ENCODE measurements at places on chromosomes 11 and 22.

GRCh38 chr11:555780-556661 is 4.5 kb downstream of the LMNTD2 start:
- DNase-seq = no peak

GRCh38 chr11:35158701-35159510 is 19.9 kb downstream of the CD44 start:
- no peak for DNase-seq

DNA sequence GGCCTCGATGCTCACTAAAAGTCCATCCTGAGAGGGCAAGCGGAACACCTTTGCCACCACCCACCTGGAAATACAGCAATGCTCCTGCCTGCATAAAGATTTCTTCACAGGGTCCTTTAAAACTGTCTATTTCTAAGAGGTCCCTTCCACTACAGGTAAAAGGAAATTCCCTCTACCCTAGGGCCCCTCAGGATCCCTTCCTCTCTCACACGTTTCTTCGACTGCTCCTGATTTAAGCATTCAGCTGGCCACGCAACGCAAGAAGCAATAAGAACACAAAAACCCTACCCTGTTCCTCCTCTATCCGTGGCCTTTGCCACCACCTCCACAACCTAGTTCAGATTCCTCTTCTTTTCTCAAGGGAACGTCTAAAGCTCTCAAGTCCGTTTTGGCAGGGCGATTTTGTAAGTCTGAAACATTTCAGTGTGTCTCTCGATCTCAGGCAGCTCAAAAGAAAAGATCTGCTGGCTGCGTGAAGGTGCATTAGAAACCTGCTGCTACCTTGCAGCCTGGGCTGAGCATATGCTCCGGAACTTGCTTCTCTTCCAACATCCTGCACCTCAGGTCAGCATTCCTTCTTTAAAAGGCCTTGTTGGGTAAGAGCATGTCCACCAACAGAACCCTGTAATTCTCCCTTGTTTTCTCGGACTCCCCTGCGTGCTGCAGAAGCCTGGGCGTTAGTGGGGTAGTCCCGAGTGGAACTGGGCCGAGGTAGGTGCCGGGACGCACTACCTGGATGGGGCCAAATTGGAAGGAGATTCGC is 1.6 kb downstream of the LGR4 start:
- no peak for DNase-seq

DNA sequence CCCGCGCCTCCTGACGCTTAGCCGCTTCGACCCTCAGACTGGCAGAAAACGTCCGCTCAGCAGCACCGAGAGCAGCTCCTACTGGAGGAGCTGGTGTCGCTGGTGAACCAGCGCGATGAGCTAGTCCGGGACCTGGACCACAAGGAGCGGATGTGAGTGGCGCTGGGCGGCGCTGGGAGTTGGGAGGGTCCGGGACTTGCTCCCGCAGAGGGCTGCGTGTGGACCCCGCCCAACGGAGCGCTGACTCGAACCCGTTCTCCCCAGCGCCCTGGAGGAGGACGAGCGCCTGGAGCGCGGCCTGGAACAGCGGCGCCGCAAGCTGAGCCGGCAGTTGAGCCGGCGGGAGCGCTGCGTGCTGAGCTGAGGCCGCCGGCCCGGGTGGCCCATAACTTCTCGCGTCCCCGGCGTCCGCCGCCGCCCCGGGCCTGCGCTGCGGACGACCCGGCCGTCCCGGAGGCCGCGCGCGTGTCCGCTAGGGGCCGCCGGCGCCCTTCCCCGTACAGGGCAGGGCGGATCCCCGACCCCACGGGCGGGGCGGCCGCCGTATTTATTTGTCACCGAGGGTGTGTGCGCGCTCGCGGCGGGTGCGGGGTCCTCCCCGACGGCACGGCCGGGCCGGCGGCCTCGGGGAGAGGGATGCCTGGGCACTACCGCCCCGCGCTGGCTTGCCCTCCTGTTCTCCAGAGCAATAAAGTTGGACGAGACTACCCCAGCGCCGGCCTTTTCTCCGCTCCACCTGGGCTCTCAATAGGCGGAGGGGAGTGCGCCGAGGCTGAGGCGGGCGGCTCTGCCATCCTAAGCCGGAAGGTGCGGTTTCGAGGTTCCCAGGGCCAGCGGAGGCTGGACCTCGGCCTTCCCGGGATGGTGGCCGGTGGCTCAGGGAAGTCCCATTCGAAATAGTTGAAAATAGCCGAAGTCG is 3.4 kb downstream of the KCNK7 start:
- no peak for DNase-seq

- DNase-seq = no peak
These were observed 15.0 kb downstream of the TUB start for GRCh38 chr11:8095806-8096522.

- peak; percentile 39 for DNase-seq
These were observed 55.3 kb downstream of the SHANK2 start for GRCh38 chr11:71197096-71197495.

GRCh38 chr11:1224111-1224490 is 1.2 kb downstream of the MUC5B start:
- DNase-seq = no peak

- no peak for DNase-seq
These were observed 47.0 kb upstream of the CARS1 start for GRCh38 chr11:3104051-3104714.

DNA sequence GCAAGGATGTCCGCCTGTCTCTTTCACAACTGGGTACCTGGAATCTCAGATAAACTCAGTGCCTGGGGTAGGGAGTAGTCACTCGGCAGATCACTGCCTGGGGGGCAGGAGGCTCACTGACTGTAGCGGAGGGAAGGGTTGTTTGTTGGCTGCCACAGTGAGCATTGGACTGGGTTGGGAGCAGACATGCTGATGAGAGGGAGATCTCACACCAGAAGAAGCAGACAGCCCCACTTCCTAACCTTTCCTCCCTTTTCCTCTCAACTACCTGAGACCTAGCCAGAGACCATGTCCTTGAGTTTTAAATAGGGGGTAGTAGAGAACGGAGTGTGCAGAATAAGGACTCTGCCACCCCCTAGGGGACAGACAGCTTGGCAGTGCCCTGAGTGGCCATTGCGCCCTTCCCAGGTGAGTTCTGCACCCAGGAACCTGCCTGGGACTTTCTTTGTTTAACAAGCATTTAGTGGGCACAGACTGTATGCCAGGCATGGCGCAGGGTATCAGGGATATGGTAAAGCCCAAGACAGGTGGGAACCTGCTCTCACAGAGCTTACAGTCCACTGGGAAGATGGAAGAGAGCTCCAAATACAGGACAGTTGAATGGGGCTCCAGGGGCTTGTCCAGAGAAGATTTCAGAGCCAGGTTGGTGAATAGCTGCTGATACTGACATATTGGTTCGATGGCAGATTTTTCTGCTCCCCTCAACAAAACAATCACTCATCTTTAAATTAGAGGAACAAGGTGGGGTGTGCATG is 115.7 kb upstream of the NNMT start:
- DNase-seq = peak; percentile 30

DNA sequence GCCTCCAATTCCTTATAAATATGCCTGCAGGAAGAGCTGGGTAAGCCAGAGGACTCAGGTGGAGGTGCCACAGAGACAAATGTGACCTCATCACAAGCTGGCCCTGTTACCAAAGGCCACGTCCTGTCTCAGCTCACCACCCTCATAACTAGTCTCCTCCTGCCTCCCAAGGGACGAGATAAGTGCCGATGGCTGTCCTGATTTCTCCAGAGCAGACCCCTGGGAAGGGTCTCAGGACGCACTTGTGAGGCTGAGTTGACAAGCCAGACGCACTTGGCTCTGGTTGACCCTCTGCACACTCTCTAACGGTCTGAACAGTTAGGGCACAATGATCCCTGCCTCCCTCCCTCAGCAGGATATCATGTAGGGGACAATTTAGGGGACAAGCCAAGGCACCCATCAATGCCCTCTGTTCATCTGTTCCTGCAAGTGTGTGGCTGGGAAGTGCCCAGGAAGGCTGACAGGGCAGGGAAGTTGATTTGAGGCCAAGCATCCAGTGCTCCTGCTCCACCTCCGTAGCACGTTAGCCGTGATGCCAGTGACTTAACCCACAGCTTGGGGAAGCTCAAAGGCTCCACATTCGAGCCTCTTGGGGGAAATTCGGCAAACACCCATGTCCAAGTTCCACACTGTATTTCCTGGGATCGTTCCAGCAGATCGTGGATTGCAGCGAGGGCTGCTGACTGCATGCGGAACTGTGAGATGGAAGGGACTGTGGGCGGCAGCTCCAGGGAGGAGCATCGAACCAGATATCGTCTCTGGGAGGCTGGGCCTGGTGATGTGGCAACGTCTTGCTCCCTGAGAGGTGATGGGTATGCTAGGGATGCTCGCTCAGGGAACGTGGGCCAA is 2.8 kb downstream of the SMIM38 start:
- no peak for DNase-seq

DNA sequence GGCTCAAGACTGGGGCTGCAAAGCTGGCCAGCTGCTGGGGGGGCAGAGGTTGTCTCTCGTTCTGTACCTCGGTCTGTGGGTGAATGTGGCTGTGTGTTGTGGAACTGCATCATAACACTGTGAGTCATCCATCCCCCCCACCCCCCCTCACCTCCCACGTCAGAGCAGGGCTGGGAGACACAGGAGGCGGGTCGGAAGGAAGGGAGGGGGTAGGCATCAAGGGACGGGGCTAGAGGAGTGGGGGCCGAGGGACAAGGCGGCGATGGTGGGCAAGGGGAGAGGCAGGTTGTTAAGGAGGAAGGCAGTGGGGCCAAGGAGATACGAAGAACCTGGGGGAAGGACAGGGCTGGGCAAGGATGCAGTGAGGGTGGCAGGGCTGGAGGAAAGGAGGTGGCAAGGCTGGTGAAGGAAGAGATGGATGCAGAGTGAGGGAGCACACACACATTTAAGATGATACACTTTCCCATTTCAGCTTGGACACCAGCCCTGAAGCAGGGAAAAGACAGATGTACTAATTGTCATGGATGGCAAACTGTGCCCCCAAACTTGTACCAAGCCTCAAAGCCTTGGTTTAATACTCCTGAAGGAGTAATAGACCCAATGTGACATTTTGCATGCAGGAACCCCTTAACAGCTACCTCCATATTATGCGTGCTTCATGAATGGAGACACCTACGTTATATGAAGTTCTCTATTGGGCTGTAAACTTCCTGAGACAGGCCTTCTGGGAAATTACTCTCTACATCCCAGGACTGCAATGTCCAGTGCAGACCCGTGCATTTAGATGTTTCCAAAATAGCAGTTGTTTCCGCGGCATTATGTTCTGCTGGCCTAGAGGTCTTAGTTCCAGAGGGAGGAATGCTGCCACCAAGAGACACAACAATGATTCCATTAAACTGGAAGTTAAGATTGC is at the start of gene YPEL4:
Gene YPEL4, minus strand, starts transcription at position 87 of the 913 bp plus-strand sequence. CDS start 2,805 bp downstream, outside the sequence.
- DNase-seq = no peak

DNA sequence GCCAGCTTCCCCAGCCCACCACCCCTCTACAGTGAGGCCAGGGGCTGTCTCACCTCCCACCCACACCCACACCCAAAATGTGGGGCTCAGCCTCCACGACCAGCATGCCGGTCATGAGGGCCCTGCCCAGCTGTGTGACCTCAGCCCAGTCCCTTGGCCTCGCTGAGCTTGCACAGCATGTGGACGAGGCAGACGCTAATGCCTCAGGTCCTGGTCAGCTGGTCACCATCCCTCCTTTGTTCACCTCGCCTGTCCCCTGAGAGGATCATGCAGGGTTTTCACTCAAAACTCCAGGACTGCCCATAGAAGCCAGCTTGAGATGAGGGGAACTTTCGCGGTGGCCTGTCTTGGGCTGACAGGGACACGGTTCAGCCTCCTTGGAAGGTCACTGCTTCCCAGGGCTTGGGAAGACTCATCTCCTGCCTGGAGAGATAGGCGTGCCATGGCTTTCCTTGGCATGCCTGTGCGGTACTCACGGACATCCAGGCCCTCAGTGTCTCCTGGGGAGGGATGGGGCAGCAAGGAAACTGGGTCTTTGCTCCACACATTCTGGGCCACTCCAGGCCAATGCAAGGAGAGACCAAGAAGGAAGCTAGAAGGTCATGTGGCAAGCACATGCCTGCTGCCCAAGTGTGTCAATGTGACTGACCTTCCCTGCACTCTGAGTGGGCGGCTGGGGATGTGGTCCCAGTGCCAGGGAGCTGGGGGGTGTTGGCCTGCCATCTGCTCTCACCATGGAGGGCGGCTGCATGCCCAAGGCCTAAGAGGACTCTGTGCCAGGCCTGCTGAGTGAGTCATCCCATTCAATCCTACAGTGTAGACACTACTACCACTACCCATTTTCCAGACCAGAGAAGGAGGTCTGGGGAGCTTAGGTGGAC is 3.2 kb upstream of the RTN4R start:
- no peak for DNase-seq

- no peak for DNase-seq
These were observed 1644.4 kb downstream of the FAM181B start for GRCh38 chr11:81089242-81089641.

DNA sequence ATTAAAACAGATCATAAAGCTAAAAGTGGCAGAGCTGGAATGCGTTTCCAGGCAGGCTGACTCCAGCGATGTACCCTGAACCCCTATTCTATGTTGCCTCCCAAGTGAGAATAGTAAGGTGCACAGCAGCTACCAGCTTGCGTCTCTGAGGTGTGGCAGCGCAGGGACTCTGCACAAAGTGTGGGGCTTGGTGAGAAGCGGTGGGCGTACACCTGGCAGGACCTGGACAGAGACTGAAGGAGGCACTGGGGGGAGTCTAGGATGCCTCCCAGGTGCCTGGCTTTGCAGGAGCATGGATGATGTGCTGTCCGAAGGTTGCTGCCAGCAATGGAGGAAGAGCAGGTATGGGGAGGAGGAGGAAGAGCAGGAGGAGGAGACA is 42.9 kb downstream of the AMPD3 start:
- DNase-seq = no peak
